ENCODE measurements at places on chromosomes 1 and 21.

DNA sequence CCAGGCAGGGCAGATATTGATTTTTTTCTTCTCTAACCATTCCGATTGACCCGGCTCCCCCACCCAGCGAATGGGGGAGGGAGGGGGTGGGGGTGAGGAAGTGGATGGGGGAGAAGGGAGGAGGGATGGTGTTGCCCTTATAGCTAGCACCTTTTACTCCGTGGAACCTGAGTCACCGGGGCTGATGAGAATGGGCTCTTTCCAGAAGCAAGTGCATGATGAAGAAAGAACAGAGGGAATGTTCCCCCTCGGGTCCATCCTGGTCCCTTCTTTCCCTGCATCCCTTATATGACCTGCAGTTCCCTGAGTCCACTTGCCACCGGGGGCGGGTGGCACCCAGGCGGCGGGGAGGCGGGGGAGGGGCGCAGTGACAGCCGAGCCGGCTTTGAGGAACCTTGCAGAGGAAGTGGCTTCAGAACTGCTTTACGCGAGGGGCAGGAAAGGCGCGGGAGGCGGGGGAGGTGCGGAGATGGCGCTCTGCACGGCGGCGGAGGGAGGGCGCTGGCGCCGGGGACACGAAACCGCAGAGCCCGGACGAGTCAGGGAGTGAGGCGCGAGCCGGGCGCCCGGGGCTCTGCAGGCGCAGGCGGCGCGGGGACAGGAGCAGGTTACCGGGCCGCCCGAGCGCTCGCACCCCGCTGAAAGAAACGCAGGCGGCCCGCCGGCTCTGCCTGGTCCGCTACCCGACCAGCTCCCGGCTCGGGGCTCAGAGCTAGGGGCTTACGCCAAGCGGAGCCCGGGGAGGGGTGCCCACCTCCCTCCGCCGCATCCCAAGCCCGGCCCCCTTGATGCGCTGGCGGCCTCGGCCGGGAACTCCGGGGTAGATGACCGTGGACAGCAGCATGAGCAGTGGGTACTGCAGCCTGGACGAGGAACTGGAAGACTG lies 49.7 kb downstream of the RASSF5 start:
- DNase-seq, result peak; percentile 95

DNA sequence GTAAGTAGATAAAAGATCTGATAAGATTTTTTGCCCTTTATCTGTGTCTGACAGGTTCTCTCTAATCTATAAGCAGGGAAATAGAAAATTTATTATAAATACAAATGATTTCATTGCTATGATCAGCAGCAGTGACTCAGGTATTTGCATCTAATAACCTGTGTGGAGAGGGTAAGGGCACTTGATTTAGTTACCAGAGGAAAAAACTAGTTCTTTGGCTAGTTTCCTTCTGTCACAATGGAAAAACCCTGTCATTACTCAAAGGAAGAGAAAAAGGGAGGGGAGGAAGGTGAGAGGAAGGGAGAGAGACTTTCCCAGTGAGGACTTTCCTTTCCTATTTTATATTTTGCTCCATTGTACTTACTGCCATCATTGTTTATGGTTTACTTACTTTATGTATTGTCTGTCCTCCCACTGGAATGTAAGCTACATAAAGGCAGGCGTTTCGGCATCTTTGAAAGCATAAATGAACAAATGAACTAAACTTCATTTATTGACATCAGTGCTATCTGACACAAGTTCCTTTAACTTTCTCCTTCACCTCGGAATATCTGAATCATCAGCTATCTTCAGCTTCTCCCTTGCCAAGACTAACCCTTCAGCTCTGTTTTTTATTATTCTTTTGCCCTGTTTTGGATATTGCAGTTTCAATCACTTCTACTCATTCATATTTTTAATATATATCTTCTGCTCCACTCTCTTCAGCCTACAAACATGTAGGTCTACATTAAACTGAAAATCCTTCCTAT lies 34.9 kb downstream of the WDR3 start:
- DNase-seq, result no peak

- DNase-seq, result no peak
Observed at GRCh38 chr1:54794451-54795355, 6.4 kb downstream of the TTC22 start.

- no peak for DNase-seq
Observed at GRCh38 chr1:21668951-21669257, 253 bp downstream of the RAP1GAP start.

DNA sequence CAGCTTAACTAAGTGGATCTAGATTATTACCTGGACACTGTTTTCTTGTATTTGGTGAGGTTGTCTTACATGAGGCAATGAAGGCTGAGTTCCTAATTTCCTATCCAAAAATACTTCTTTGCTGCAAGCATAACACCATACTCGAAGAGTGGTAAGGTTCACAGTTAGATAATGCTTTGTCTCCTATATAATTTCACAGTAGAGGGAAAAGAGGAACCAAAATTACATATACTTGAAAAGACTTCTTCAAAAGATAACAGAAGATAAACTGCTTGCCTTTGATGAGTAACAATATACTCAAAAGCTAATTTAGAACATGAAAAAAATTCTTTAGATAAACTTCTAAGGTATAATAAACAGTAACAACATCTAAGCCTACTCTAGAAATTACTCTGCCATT lies 20.4 kb downstream of the USP33 start:
- no peak for DNase-seq

- DNase-seq, result no peak
Observed at GRCh38 chr1:59004755-59005154, 220.9 kb upstream of the JUN start.

DNA sequence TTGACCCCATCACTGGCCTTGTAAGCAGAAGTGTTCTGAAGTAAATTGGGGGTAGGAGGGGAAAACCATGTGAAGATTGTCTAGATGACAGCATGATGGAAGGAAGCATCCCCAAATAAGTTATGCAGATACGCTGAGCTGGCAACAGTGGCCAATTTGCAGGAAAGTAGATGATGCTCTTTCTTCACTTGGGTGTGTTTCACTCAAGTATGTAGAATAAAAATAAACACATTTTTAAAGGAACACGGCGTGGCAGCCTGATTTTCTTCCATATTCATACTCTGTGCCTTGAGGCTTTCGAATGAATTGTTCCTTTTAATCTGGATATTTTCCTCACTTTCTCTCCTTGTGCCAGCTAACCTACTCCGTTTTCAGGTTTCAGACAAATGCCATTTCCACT lies 295.5 kb upstream of the DPYD start:
- no peak for DNase-seq

DNA sequence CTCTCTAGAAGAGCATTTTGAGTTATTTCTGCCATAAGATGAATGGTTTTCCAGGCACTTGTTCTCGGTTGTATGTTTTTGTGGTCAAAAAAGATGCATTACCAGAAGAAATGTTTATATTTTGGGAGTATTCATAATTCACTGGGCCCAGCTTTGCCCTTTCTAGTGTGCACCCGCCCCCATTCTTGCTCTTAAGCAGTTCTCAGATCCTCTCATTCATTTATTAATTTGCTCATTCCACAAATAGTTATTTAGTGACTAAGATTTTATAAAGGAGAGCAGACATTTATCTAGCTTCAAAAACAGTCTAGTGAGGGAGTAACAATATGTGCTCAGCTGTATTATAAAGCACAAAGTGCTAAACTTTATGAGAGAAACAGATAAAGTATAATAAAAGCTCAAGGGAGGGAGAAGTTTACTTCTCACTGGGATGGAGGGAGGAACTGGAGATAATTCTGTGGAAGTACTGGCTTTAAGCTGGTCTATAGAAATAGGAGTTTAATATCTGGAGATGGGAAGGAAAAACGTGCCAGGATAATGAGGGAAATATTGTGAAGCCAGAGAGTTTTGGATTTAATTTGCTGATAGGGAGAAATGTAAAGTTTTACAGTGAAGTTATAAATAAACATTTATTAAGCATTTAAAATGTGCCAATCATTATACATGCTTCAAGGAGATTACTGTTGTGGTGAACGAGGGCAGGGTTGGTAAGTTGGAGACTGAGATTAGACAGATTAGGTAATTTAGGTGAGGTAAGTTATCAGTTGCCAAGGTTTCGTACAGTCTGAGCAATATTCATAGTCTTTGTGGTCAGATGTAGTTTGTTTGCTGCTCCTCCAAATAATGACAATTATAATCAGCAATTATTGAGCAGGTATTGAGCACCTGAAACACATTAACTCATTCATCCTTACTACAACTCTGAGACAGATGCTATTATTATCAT lies 9.1 kb upstream of the MACF1 start:
- DNase-seq, result no peak

- DNase-seq, result no peak
Observed at GRCh38 chr1:7296968-7297367, 474.1 kb upstream of the VAMP3 start.

GRCh38 chr1:163703794-163704193 lies 382.0 kb downstream of the NUF2 start:
- no peak for DNase-seq

DNA sequence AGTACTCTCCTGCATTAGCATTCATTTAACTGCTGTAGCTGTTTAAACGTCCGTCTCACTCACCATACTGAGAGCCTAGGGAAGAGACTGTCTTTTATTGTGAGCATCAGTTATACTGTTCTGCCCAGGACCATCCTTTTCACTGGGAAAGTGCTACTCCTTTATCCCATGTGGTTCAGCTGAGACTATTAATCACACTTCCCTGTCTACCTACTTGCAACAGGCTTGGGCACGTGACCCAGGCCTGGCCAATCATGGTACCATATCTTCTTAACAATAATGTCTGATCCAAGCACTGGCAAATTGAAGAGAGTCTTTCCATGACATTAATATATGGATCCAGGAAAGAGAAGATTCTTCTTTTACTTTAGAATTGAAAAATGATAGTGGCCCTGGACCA lies 108.1 kb downstream of the TM2D1 start:
- no peak for DNase-seq

DNA sequence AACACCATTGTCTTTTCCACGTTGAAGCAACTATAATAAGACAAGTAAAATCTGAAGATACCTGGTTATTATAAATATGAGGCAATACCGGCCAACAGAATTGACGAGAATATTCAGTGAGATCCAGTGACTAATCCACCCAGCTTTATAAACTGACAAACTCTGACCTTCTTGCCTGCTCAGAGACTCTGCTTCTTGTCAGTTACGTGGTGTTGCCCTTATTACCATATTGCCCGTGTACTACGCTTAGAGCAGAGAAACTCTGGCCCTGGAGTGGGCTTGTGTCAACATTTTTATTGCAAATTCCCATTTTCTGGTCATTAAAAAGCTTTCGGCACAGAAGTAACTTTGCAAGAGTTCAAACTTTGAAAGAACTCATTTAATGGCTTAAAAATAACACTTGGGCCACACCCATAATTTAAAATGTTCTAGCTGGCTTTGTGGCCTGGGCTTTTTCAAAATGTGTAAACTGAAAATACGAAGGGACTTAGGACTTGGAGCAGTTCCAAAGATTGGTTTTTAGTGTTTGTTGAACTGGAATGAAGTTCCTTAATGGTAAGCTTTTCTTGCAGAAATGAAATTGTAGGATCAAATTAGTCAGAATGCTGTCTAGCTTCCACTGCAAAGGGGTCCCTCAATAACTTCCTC lies 266.2 kb downstream of the LMO4 start:
- DNase-seq, result no peak

DNA sequence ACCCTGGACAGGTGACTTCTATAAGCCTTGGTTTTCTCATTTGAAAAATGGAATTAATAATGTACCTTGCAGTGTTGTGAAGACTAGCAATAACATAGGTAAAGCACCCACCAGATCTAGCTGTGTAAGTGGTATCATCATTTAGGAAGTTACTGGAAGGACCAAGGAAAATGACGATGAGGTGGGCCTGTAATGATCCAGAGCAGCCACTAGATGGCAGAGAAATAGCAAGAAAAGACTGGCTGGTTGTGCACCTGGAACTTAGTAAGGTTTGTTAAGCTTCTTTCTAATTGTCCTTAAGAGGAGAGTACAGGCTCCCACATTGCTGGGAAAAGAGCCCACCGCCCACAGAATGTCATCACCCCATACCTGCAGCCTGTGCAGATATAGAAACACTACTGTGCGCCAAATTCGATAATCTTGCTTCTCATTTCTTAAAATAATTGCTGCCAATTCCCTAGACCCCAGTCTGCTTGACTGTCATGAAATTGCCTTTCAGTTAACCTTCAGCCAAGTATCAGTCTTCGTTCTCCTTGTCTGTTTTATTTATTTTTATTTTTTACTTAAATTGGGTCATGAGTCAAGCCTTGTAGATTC lies 37.2 kb downstream of the WNT4 start:
- no peak for DNase-seq

DNA sequence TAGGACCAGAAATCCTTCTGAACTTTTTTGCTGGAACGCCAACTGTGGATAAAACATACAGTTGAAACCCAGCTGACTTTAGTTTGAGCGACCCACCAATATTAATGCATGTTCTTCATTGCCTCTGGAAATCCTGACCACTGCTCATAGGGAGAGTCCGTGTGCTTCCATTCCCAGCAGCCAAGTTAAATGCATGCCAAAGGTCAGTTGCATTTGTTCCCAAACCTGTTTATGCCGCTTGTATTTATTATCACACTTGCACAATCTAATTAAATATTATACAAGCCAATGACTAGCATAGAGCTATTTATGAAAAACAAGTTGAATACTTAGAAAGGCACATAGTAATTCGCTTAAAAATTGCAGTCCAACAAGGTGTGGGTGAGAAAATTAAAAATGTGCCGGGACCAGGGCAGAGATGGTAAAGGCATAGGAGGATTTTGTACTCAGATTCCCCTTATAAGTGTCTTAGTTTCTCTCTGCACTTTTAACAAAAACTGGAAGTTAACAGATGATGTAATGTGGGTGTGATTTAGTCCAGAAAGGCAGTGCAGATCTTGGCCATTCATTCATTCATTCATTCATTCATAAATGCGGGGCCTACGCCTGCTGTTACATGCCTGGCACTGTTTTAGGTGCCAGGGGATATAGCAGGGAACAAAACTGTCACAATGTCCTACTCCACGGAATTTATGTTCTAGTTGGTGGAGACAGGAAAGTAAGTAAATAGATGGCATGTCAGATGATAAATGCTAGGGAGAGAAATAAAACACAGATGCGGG lies 99.7 kb downstream of the PRDM2 start:
- no peak for DNase-seq

DNA sequence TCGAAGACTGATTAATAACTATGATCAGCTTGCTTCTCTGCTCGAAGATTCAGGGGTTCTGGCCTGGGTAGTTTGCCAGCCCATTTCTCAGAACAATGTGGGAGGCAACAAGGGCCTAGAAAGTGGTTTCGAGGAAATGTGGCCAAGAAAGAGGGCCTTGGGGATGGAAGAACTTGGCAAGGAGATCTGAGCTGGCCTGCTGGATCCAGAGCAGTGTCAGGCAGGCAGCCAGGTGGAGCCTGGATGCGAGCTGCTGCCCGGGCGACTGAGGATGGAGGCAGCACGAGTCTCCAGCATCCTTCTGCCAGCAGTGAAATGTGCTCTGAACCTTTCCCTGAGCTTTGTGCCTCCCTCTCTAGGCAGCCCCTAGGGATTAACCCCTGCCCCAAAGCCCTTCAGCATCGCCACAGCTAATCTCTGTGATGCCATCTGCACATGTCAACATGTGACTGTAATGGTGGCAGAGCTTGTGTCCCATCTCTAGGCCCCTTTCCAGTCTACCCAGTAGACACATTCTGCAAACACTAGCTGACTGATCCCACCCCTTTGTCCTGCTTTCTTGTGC lies 61.0 kb upstream of the NEK2 start:
- no peak for DNase-seq

GRCh38 chr1:151574575-151575529 lies 34.7 kb downstream of the TUFT1 start:
- no peak for DNase-seq
